ENCODE measurements at places on chromosomes 12 and 14.

- no peak for DNase-seq
Measured at GRCh38 chr12:79366374-79366773, 324.4 kb downstream of the PAWR start.

- DNase-seq = no peak
Measured at GRCh38 chr14:54470701-54471100, 18.1 kb downstream of the GMFB start.

GRCh38 chr12:95204141-95204866, 13.0 kb downstream of the FGD6 start:
- no peak for DNase-seq

DNA sequence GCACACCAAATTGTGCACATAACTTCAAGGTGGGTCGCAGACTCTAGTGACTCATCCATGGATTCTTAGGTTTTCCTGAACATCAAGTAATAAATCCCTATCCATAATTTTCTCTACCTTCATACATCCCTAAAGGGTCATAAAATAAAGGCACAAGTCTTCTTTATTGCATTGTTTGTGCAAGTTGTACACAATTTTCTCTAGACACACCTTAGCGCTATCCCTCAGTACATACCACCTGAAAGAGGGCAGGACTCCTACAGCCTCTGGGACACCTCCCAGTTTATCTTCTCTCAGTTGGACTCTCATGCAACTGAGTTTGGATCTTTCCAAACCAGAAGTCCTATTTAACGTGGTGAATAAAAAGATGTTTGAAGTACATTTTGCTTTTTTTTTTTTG, 168.5 kb upstream of the BMP4 start:
- no peak for DNase-seq

- DNase-seq = no peak
Measured at GRCh38 chr12:50609292-50609874, 104.6 kb downstream of the DIP2B start.

- no peak for DNase-seq
Measured at GRCh38 chr14:94448071-94448808, 4.4 kb downstream of the SERPINA11 start.

- DNase-seq = no peak
Measured at GRCh38 chr14:68389943-68390342, 402.9 kb downstream of the ZFP36L1 start.

DNA sequence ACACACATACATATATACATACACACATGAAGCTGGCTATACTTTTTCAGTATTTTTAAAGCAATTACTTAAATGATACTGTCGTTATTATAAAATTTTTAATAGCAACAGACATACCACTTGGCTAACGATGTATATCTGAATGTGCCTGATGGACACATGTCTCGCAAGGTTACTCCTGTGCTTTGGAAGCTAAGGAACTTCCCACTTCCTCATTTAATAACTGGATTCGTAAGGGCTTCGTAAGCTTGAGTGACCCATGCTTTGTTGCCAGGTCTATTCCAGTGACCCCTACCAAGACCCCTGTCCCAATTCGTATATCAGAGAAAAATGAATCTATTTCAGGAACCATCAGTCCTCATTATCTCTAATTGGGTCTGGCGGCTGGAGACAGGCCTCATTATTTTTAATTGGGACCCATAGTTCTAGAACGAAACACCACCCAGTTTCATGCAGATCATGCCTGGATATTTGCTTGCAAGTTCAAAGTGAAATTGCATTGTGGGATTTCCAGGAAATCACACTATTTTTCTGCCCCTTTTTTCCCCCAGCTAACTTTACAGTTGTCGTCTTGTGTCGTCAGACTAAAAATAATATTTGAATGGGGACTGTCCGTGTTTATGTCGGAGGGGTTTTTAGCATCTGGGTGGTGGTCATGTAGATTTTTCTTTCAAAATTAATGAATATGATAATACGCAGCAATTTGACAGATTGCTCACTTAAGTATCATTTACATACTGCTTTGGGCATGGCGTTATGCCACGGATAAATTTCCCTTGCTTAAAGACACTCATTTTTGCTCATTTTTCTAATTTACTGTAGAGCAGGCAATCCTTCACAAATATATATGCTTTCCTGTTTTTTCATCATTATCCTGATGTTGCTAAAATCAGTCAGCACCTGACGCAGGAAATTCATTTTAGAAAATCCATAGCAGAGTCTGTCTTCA, 17.1 kb upstream of the MYO1H start:
- no peak for DNase-seq

GRCh38 chr14:84144166-84144565, 1385.8 kb upstream of the FLRT2 start:
- no peak for DNase-seq

DNA sequence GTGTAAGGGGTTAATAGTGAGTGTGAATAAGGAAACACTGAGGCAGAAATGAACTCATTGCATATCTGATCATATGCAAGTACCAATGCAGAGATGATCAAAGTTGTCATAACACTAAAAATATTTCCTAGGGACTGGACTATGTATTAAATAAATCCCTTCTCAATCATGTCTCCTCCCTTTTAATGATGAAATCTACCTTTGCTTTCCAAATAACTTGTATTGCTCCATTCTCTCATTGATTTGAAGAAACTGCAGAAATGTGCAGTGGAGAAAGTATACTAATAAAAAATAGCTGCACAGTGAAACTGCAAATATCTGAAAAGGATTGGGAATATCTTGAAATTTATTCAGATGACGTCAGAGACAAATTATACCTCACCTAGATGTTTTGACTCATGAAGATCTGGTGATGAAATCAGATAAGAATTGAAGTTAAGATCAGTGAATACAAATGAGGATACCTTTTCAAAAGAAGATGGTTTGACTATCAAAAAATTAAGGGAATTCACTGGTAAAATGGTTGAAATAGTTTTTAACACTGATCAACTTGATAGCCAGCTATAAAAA, 1264.9 kb upstream of the USP15 start:
- DNase-seq = no peak

DNA sequence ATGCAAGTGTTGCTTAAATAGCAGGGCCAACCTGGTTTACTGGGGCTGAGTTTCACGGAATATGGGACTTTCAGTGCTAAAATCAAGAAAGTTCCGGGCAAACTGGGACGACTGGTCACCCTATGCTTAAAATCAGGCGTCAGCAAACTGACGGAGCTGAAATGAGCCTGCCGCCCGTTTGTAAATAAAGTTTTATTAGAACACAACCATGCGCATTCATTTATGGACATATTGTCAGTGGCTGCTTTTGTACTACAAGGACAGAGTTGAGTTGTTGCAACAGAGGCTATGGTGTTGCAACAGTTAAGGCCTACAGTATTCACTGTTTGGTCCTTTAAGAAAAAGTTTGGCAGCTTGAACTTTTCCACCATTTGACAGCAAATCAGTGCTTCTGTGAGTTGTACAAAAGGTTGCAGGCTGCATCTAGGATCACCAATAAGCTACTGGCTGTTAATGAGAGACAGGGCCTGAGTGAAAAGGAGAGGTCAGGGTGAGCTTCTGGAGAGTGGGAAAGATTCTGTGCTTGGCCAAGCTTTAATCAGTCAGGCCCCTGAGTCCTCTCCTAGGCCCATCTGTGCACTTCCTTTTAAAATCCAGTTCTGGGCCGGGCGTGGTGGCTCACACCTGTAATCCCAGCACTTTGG, 13.3 kb downstream of the SELPLG start:
- no peak for DNase-seq

DNA sequence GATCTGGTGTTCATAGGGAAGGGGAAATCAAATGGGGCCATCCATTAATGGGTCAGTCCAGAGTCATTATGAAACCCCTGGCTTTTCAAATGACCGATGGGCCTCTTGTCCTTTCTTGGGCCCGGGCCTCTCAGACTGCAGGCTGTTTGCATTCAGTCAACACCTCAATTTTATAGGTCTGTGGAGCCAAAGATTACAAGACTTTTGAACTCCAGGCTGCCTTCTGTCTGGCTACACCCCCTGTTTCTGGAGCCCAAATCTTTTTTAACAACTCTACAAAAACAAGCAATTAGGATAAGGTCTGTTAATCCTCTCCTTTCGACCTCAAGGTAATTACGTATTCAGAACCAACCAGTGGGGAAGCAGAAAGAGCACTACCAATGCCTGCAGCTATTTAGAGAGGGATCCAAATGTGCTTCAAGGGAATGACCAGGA, 35.6 kb downstream of the DUSP6 start:
- DNase-seq = no peak

Data from coronary artery (tissue), 2 donors.